ENCODE measurements at places on chromosomes 7 and 10.
A peak's percentile ranks its signal among the peaks of the same experiment; 100 is the strongest.

- no peak for DNase-seq
These were observed 609.7 kb downstream of the TNS3 start for GRCh38 chr7:46972205-46972604.

DNA sequence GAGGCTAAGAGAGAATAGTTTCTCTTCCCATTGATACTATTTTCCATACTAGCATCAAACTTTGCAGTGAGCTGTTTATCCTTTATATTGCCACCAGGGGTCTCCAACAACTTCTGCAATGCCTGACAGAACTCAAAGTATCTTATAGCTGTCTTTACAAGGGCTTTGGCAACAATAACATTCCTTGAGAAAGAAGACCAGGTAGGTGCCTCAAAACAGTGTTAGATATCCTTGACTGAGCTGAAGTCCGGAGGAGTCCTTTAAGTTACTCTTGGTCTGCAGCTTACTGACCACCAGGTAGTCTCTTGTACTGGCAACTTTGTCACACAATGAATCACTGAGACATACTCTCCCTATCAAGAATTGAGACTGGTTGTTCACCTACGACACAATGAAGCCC is 30.0 kb upstream of the TES start:
- no peak for DNase-seq

- DNase-seq: no peak
These were observed 19.1 kb downstream of the SUFU start for GRCh38 chr10:102522874-102523249.

DNA sequence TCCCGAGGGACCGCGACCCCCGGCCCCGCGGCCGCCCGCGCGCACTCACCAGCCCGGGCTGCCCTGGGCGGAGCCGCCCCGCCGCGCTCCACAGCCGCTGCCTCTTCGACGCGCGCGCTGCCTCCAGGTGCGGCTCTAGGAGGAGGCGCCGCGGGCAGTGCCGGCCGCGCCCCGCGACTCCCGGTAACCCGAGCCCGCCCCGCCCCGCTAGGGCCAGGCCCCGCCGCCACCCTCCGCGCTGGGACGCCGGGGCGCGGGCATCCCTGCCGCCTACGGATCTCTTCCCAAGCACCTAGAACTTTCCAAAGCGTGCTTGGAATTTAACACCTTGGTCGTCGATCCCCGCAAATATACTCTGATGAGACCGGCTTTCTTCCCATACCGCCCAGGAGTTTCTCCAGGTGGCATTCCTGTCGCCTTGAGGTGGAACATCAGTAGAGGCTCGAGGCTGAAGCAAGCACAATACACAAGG is at the start of gene SLC26A5:
Gene SLC26A5 (minus strand): TSS at position 159 of the 472 bp plus-strand sequence. CDS start 24,693 bp downstream, outside the sequence.
- DNase-seq: peak; percentile 39

DNA sequence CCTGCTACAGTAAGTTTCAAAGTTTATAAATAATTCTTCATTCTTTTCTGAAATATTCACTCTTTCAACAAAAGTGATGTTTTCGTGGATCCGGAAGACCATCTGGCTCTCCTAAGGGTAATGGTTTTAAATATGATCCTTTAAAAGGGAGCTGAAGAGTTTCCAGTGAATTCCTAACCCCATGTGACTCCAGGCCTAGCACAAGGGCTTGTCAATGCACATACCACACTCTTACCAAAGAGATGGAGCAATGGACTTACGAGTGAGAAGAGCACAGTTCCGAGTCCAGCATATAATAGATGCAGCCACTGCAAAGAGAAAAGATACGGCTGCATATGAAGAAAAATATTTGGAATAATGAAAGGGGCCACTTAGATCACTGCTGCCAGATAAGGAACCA is 32.1 kb upstream of the GATAD1 start:
- no peak for DNase-seq

DNA sequence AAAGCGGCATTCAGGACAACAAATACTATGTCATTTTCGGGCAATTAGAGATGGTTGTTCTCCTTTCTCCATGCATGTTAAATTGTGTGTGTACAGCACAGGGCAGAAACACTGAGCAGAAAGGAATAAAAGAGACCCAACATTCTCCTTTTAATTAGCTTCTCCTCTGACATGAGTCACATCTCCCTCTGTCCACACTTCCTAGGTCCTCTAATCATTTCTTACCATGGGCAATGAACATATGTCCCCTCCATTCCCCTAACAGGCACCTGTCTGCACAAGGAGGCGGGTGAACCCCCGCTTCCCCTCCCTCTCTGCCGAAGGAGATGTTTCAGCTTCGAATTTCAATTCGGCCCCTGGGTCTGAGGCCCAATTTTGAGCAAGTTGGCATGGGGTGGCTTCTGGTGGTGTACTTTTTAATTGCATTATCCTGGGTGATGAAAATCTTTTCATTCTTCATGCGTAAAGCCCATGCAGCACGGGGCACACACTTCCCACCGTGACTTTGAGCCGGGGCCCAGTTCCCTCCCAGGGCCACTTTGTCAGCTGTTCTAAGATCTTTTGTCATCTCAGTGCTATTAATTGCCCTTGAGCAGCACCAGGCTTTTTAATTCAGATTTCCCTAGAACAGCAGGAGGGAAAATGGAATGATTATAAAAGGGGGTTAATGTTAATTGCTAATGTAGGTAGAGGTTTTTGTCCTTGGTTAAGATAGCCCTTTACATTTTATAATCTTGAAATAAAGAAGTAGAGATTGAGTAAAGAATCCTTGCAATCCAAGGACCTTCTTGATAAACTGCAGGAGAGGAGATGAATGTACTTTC is 219.5 kb upstream of the NRP1 start:
- DNase-seq: no peak

GRCh38 chr10:129972145-129972965 is 8.3 kb upstream of the EBF3 start:
- no peak for DNase-seq

- DNase-seq: no peak
These were observed 16.2 kb upstream of the SLC35B4 start for GRCh38 chr7:134332892-134333291.

DNA sequence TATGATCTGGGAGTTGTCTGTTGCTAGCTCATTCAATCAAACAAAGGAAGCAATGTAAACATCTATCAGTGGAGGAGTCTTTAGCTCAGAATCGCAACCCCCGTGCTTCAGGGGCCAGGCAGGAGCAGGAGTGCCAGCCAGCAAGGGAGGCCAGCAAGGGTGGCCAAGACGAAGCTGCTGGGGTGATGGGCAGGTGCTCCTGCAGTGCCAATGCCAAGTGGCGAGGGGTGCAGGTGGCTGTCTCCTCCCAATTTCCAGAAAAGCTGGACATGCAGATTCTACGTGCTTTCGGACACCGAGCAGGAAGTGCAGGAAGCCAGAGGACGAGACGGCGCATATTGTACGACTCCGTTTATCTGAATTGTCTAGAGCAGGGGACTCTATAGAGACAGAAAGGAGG is 48.1 kb upstream of the EBF3 start:
- no peak for DNase-seq

DNA sequence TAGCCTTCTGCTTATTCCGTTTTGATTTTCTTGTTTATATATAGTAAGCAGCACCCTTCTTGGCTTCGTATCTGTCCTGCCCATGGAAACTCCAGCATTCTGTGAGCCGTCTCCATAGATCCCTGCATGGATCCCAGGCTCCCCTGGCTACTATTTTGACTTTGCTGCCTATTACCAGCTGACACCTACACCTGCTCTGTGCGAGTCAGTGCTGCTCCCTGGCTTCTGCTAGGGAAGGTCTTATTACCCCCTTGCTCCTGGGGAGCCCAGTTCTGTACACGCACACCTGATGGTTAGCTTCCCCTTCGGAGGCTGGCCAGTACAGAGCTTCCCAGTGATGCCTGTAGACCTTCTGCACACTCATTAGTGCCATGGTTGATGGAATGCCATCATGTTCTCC is 35.4 kb downstream of the NACAD start:
- DNase-seq: no peak

DNA sequence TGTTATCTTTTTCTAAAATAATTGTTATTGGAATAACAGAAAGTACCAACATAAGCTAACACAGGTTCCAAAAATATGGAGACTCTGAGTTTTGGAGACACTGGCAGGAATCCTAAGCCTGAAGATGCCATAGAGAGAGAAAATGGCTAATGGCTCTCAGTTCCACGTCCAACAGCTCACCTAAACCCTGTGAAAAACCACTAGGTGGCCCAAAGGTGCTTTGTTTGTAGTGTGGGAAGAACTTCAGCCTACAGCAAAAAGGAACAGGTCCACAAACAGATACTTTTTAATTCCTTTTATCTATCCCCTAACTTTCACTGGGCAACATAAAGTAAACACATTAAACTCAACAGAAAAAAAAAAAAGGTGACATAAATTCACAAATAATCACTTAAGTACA is 272.3 kb downstream of the SEMA3D start:
- DNase-seq: no peak

DNA sequence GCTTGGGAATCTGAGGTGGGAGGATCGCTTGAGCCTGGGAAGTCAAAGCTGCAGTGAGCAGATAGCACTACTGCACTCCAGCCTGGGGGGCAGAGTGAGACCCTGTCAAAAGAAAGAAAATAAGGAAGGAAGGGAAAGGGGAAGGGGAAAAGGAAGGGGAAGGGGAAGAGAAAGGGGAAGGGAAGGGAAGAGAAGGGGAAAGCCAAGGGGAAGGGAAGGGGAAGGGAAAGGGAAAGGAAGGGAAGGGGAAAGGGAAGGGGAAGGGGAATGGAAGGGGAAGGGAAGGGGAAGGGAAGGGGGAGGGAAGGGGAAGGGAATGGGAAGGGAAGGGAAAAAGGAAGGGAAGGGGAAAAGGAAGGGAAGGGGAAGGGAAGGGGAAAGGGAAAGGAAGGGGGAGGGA is 41.5 kb downstream of the ARHGAP19 start:
- DNase-seq: no peak

- no peak for DNase-seq
These were observed 345.5 kb upstream of the POM121L12 start for GRCh38 chr7:52689912-52690311.

- DNase-seq: no peak
These were observed 89.6 kb downstream of the DNAJB9 start for GRCh38 chr7:108659261-108659660.

DNA sequence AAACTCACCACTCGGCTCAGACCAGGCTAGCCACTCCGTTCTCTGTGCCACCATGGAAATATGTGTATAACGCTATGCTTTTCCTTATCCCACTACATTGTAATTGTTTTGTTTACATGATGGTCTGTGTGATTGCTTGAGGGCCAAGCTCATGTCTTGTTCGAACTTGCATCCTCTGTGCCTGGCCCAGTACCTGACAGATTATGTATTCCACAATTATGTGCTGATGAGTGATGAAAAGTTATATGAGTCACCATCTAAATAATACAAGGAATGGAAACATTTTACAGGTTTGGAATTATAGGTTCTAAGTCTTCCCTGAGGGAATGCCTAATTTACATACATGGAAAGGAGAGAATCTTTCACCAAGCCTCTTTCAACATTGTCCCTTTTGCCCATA is 137.4 kb downstream of the C7orf25 start:
- DNase-seq: no peak

DNA sequence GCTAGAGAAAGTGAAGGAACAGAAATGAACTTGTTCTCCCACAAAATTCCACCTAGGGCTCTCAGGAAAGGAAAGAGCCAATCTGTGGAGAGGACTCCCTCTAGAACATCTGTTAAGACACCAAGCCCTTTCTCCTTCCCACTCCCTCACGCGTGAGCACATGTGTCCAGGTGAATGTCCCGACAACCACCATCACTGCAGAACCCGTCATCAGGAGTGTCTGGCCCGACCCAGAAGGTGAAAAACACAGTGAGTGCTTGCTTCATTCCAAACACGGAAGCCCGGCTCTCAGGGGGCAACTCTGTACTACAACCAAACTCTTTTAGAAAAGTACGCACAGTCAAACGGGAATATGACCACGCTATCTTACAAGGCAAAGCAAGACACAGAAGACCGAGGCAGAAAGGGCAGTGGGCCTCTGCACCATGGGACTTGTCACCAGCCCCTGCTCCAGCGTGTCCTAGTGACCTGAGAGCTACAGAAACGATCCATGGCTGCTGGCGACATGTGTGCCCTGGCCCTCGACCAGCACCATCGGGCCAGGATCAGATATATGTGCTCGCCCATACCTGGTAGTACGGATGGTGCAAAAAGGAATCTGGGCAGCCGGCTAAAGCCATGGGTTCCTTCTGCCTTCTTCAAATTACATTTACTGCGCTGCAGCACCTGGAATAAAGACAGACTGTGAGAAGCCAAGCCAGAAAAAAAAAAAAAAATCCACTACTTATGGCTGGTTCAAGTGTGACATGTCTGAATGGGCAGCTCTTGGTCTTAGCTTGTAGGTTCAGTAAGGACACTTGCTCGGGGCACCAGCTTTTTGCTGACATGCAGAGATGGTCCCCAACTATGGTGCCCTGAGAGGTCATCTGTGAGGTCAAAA is 50.8 kb downstream of the GRB10 start:
- no peak for DNase-seq

GRCh38 chr7:84651876-84652275 is 457.3 kb upstream of the SEMA3A start:
- no peak for DNase-seq

DNA sequence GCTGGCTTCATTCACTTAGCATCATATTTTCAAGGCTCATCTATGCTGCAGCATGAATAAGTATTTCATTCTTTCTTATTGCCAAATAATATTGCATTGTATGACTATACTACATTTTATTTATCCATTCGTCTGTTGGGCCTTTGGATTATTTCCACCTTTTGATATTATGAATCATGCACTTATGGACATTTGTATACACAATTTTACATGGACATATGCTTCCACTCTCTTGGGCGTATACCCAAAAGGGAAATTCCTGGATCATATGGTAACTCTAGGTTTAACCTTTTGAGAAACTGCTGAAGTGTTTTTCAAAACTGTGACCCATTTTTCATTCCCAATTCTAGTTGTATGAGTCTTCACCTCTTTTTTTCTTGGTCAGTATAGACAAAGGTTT is 80.3 kb upstream of the GNAI1 start:
- no peak for DNase-seq

- no peak for DNase-seq
These were observed 25.4 kb upstream of the HIBADH start for GRCh38 chr7:27688056-27688455.

DNA sequence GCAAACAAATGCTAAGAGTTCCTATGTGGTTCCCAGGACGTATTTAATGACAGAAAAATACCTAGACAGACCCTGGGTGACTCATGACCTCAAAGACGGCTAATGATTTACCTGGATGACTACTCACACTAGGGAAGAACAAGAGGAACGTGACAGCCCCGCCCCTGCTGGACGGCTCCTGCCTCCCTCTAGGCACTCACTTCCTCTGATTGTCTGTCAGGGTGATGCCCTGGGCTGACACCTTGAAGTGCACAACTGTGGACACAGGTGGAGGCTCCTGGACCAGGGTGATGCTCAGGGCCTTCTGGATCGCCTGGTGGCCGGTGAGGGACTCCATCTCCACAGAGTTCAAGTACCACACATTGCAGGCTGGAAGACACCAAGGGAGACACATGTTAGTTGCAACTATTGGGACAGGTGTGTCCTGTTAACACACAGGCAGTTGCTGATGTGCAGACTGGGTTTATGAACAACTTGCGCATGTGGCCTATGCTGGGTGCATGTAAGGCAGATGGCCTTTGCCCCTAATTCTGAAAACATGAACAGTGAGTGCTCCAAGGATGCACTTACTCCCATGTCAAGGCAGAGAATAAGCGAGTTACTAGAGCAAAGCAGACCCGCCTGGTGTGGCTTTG is 298.3 kb downstream of the TNS3 start:
- no peak for DNase-seq

- no peak for DNase-seq
These were observed 29.1 kb upstream of the LHFPL3 start for GRCh38 chr7:104299323-104299722.
